ENCODE measurements at places on chromosomes 7 and 10.
A peak's percentile ranks its signal among the peaks of the same experiment; 100 is the strongest.

DNA sequence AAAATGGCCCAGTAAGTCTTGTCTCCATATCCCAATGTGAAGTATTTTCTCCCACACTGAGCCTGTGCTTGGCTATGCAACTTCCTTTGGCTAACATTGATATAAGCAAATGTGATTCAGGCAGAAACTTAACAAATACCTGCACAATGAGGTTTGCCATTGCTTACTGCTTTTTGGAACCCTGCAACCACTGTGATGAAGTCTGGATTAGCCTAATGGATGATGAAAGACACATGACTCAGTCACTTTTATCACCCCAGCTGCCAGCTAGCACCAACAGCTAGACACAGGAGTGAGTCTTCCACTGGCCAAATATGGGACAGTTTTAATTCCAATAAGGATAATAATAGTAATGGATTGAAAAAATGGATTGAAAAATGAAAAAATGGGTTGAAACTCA lies 854.5 kb downstream of the GRM8 start:
- DNase-seq: peak; percentile 12

DNA sequence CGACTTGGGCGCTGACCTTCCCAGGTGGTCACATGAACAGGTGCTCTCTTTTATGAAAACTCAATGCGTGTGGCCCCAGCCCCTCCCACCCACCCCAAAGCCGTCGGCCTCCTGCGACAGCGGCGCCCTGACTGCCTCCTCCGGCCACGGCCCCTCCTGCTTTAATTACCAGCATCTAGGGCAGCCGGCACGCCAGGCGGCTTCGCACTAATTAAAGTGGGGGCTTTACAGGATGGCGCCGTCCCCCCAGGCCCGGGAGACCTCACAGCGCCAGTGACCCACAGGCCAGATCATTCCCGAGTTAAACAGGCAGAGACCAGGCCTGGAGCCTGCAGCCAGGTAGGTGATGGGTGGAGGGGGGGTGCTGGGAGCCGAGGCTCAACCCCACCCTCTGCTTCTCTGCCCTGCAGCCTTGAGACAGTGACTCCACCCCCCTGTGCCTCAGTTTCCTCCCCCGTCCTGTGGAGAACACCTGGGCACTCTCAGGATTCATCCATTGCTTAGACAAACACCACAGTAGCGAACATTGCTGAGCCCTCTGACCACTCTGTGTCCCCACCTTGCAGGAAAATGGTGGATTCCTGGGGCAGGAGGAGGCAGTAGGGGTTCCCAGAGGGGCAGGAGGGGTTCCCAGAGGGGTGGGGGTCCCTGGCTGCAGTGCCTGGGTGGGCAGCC lies 100.8 kb downstream of the MICALL2 start:
- DNase-seq: no peak

DNA sequence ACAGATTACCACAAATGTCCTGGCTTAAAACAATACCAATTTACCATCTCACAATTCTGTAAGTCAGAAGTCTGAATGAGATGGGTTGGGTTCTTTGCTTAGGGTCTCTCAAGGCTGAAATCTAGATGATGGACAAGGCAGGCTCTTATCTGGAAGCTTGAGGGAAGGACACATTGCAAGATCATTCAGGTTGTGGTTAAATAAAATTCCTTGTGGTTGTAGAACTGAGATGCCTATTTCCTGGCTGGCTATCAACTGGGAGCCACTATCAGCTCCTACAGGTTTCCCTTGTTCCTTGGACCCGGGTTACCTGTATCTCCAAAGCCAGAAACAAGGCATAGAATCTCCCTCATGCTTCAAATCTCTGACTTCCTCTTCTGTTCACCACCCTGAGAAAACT lies 148.4 kb downstream of the MDFIC start:
- DNase-seq: no peak

- no peak for DNase-seq
These were observed 3.9 kb upstream of the CNNM1 start for GRCh38 chr10:99325281-99325680.

- DNase-seq: no peak
These were observed 44.2 kb upstream of the PTER start for GRCh38 chr10:16392531-16393069.

DNA sequence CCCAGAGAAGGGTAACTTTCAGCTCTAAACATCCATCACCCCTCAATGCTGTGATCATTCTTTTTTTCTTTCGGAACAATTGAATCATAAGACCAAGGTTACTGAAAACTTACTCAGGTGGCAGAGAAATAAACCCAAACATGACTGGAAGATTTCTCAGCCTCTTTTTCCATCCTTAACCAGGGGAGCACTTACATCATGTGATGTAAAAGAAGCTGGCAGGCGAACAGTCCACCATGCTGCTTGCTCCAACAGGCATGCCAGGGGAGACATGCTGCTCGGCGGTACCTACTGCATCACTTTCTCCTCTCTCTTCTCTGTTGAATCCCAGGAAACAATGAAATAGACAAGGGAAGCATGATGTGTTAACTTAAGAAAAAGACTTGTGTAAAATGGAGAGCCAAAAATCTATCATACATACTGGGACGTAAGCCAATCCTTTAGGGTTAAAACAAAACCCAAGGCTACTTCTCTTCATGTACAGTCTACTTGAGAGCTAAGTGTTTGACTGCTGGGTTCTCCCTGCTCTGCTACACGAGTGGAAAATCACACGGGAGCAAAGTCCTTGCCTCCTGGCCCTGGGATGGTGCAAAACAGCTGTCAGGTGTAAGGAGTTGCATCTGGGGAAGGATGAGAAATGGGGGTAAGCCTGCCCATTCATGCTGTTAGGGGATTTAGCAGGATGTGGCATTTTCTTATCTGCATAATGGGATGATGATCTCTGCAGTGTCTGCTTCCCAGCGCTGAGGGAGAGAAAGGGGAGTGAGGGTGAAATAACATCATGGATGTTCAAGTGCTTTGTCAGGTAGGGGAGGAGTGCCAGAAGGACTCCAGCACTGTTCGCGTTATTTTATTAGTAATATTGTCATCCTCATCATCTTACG lies 64.3 kb upstream of the ZNF438 start:
- no peak for DNase-seq

DNA sequence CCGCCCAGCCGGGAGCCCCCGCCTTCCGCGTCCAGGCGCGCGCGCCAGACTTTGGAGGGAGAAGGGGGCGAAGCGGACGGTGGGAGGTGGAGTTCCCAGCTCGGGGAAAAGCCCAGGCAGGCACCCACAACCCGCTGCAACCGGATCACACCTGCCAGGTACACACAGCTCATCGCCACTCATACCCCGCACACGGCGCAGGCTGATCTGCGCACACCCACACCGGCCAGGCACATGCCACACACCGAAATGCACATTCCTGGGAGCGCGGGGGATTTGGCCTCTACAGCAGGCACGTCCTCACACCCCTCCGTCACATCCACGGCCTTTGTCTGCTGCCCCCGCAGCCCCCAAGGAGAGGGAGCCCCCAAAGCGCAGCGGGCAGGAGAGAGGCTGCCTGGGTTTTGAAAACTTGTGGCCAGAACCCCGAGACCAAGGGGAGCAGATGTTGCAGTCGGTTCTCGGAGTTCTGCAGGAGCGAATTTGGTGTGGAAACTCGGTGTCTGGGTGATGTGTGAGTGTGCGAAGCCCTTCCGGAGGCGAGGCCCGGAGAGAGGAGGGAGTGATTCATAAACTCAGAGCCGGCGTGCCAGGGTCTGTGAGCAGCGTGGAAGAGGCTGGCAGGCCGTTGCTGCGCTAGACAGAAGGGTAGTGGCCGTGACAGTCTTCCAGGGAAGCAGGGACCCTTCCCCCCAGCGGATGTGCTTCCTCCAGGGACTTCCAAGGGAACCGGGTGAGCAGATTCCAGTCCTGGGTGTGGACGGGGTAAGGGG lies 734 bp downstream of the CHST3 start:
- peak; percentile 90 for DNase-seq

DNA sequence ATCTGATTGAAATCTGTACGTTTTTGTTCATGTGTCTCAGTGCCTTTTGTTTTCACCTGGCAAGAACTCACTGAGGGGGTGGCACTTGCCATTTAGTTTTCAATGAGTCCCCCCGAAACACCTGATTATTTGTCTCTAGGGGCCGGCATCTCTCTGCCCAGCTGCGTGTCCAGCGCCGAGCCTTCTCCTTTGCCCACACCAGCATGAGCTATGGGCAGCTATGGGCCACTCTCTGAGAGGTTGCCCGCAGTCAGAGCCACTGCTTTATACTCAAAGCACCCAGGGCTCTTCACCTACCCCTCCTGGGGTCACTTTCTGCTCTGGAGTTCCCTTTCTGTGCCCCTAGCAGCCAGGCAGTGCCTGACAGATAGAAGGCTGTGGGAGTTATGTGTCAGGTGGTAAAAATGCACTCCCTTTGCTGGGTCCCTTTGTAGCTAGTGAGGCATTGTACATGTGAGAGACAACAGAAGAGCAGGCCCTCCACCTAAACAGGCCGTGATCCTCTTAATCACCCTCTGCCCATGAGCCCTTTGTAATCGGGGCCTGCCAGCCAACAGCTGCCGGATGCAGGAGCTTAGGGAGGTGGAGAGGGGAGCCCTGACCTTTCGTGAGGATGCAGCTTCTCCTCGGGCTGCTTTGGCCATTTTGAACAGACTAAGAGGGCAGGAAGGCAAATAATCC lies 133.1 kb upstream of the NPS start:
- DNase-seq: no peak
